IMR-90 (cell line): ENCODE measurements at places on chromosomes 5 and 9. TPM values are rescaled to one million over a fixed set of nuclear protein-coding genes. Genes with fewer than 3 reads are reported as not detected.

GRCh38 chr5:107952450-107952849 lies 281.7 kb upstream of the EFNA5 start:
- no peak for DNase-seq

- DNase-seq = no peak
These were observed 53.2 kb upstream of the SHISAL2B start for GRCh38 chr5:64637144-64637543.

GRCh38 chr9:15423231-15423985 lies 732 bp downstream of the SNAPC3 start:
- DNase-seq = peak; percentile 43

GRCh38 chr9:92507496-92507895 lies 25.2 kb upstream of the ASPN start:
- no peak for DNase-seq

The DRD1 gene
- 0.18 and 0.28 TPM in 2 replicates for total RNA-seq

The ARL15 gene
- 19.2 TPM in 2 replicates for total RNA-seq

The FRMPD1 gene
- total RNA-seq = not detected in 2 replicates
